ENCODE measurements at places on chromosomes 4 and X.

- H3K27ac ChIP-seq, result no peak overlapping the region
- no peaks in the 10 kb centered on the region for H3K4me1 ChIP-seq
- no peaks in the 10 kb centered on the region for H3K36me3 ChIP-seq
- DNase-seq, result no peak
- H3K4me3 ChIP-seq, result no peak overlapping the region
Observed at GRCh38 chr4:101222156-101222845, 125.0 kb downstream of the PPP3CA start.

GRCh38 chr4:117137145-117137544 lies 51.8 kb upstream of the TRAM1L1 start:
- no peak overlapping the region for H3K4me3 ChIP-seq
- no peaks in the 10 kb centered on the region for H3K27me3 ChIP-seq
- H3K4me1 ChIP-seq, result peaks cover 6% of the 10 kb centered on the region

DNA sequence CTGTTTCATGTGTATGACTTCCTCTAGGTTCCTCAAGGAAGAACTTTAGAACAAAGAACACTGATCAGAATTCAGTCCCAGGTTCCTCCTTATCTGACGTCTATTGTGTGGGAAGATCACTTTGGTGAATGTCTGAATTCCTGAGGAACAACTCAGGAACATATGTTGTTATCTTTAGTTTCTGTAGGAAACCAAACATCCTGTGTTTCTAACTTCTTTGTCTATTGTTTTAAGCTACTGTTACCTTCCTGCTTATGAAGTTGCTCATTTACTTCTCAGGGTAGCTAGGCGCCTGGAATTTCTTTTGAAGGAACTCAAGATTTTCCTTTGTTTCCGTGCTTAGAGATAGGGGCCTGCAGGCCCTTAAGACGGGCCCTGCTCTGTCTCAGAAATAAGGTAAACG lies 46.2 kb downstream of the MAGEB5 start:
- no peak for DNase-seq
- H3K27me3 ChIP-seq, result no peaks in the 10 kb centered on the region
- H3K4me3 ChIP-seq, result no peak overlapping the region
- H3K27ac ChIP-seq, result no peak overlapping the region

DNA sequence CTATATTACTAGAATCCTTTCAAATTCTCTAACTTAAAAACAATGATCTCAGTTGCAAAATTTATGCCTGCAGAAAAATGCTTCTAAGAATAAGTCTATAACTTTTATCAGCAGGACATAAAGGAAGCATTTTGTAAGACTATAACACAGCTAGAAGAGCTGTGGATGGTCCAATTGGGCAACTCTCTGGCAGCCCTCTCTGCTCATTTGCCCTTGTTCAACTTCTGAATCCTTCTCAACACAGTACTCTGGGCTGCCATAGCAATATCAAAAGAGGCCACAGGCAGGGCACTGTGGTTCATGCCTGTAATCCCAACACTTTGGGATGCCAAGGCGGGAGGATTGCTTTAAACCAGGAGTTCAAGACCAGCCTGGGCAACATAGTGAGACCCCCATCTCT lies 88.5 kb downstream of the MID1 start:
- no peak overlapping the region for H3K4me3 ChIP-seq
- no peak for DNase-seq

DNA sequence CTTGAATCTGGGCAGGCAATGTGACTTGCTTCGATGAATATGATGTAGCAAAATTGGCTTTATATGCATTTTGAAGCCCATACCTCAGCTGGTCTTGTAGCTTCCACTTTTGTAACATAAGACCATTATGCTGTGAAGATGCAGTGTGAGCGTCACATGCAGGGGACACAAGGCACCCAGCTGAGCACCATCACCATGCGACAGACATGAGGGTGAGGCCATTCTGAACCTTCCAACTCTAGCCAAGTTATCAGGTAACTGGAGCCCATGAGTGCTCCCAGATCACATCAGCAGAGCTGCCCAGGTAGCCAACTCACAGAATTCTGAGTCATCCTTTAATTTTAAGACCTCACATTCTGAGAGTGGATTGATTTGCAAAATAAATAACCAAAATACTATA lies 705.9 kb downstream of the FSTL5 start:
- no peak overlapping the region for H3K4me3 ChIP-seq
- no peaks in the 10 kb centered on the region for H3K27me3 ChIP-seq
- no peak for DNase-seq
- H3K4me1 ChIP-seq, result no peaks in the 10 kb centered on the region
- no peak overlapping the region for H3K27ac ChIP-seq

DNA sequence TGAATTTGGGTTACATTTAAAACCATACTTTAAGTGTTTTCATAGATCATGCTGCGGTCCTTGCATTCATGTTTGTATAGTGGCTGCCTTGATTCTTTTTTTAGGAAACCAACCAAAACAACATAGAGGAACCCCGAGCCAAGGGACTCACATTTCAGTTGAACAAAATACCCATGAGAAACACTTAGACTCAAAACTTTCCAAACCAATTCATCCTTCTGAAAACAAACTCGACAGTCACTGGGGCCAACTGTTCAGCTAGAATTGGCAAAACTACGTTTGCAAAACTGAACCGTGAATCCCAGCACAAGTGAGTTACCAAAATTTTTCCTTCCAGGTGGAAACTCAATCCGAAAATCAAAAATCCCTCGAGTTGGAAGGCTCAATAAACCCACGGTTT lies 1.4 kb downstream of the ADGRA3 start:
- H3K27me3 ChIP-seq, result peaks cover 4% of the 10 kb centered on the region
- H3K4me1 ChIP-seq, result peaks cover 47% of the 10 kb centered on the region
- peaks cover 35% of the 10 kb centered on the region for H3K36me3 ChIP-seq
- peak overlapping the region; percentile 97 for H3K4me3 ChIP-seq
- no peak for DNase-seq

DNA sequence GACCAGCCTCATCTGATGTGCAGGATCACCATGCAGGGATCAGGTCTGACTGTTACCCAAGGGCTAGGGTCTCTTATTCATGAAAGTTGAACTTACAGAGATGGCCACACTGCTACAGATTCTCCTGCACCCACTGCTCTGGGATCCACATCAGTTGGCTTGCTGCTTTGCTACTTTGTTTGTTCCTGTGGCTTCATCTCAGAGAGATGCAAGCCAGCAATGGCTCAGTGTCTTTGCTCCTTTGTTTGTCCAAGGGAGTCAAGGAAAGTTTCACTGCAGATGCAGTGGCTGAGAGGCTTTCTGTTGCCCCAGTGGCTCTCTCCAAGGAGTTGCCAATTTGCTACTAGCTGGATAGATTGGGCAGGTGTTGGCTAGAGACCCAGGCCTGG lies 70.3 kb upstream of the UGT2B7 start:
- DNase-seq, result no peak
- no peak overlapping the region for H3K27ac ChIP-seq

- peak; percentile 31 for DNase-seq
- no peak overlapping the region for H3K27ac ChIP-seq
- peak overlapping the region; percentile 74 for H3K4me3 ChIP-seq
- peaks cover 6% of the 10 kb centered on the region for H3K4me1 ChIP-seq
Observed at GRCh38 chr4:6198768-6199421, 1.5 kb downstream of the JAKMIP1 start.

- no peak for DNase-seq
- H3K36me3 ChIP-seq, result peaks cover 21% of the 10 kb centered on the region
- H3K4me1 ChIP-seq, result peaks cover 55% of the 10 kb centered on the region
- peak overlapping the region; percentile 78 for H3K27ac ChIP-seq
- H3K27me3 ChIP-seq, result no peaks in the 10 kb centered on the region
- no peak overlapping the region for H3K4me3 ChIP-seq
Observed at GRCh38 chr4:147741190-147741788, 9.4 kb downstream of the ARHGAP10 start.

- H3K4me3 ChIP-seq, result peak overlapping the region; percentile 74
- peaks cover 45% of the 10 kb centered on the region for H3K27me3 ChIP-seq
- no peak overlapping the region for H3K27ac ChIP-seq
Observed at GRCh38 chr4:3765271-3766035, 732 bp upstream of the ADRA2C start.

- H3K27ac ChIP-seq, result no peak overlapping the region
- H3K4me3 ChIP-seq, result no peak overlapping the region
- peaks cover 7% of the 10 kb centered on the region for H3K36me3 ChIP-seq
- DNase-seq, result no peak
Observed at GRCh38 chr4:138616775-138617174, 374.6 kb upstream of the SLC7A11 start.

GRCh38 chr4:163595580-163595979 lies 101.1 kb downstream of the TMA16 start:
- no peak for DNase-seq
- no peak overlapping the region for H3K4me3 ChIP-seq
- no peak overlapping the region for H3K27ac ChIP-seq
- H3K36me3 ChIP-seq, result no peaks in the 10 kb centered on the region
- H3K4me1 ChIP-seq, result no peaks in the 10 kb centered on the region

GRCh38 chr4:168685136-168685809 lies 188.4 kb downstream of the PALLD start:
- peaks cover 16% of the 10 kb centered on the region for H3K4me1 ChIP-seq
- peak overlapping the region; percentile 68 for H3K27ac ChIP-seq
- H3K4me3 ChIP-seq, result no peak overlapping the region
- H3K36me3 ChIP-seq, result peaks cover 80% of the 10 kb centered on the region
- H3K27me3 ChIP-seq, result no peaks in the 10 kb centered on the region

- DNase-seq, result no peak
- H3K4me3 ChIP-seq, result no peak overlapping the region
- peaks cover 3% of the 10 kb centered on the region for H3K27me3 ChIP-seq
Observed at GRCh38 chr4:67568820-67569219, 10.3 kb downstream of the STAP1 start.

DNA sequence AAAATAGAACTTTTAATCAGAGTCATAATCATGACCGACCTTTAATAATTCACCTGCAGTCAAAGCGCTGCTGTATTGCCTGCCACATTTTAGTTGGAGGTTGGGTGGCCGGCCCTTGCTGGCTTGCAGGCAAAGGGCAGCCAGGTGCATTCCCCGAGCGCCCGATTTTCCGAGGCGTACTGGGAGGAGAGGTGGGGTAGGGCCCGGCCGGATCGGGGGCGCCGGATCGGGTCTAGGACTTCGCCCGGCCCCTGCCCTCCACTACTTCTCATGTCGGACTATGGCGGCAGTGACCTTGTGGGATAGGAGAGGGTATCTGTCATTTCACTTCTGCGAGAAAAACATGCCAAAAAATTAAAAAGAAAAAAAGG lies 2.5 kb upstream of the RS1 start:
- no peak overlapping the region for H3K27ac ChIP-seq
- H3K27me3 ChIP-seq, result peaks cover 9% of the 10 kb centered on the region
- peak overlapping the region; percentile 80 for H3K4me3 ChIP-seq
- H3K4me1 ChIP-seq, result peaks cover 4% of the 10 kb centered on the region
- peak; percentile 32 for DNase-seq

Measured in nephron progenitor cell (in vitro differentiated cells).